ENCODE measurements at places on chromosomes 5 and 9.

- DNase-seq: no peak
Observed at GRCh38 chr5:197892-198489, 6.7 kb downstream of the LRRC14B start.

DNA sequence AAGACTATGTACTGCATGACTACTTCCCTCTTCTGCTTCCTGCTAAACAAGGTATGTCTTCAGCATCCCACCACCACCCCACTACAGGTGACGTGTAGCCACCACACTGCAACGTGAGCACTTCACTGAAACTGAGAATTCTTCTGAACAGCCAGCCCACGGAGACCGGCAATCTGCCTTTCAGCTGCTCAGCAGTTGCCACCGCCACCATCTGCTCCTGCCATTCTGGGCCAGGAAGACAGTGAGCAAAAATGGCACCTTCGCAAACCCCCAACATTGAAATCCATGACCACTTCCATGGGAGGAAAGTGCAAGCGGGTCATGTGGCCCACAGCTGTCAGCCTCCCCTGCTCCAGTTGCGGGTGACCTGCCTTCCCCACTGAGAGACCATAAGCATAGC is 443.4 kb upstream of the ST8SIA4 start:
- no peak for DNase-seq

GRCh38 chr5:95072281-95072680 is 212.6 kb downstream of the MCTP1 start:
- DNase-seq: no peak

DNA sequence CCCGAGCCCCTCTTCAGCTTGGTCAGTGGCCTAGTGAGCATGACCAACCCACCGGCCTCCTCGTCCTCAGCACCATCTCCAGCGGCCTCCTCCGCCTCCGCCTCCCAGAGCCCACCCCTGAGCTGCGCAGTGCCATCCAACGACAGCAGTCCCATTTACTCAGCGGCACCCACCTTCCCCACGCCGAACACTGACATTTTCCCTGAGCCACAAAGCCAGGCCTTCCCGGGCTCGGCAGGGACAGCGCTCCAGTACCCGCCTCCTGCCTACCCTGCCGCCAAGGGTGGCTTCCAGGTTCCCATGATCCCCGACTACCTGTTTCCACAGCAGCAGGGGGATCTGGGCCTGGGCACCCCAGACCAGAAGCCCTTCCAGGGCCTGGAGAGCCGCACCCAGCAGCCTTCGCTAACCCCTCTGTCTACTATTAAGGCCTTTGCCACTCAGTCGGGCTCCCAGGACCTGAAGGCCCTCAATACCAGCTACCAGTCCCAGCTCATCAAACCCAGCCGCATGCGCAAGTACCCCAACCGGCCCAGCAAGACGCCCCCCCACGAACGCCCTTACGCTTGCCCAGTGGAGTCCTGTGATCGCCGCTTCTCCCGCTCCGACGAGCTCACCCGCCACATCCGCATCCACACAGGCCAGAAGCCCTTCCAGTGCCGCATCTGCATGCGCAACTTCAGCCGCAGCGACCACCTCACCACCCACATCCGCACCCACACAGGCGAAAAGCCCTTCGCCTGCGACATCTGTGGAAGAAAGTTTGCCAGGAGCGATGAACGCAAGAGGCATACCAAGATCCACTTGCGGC is 1.8 kb downstream of the EGR1 start:
- DNase-seq: peak; percentile 63

GRCh38 chr5:123496892-123497291 is 15.1 kb upstream of the CSNK1G3 start:
- DNase-seq: no peak

DNA sequence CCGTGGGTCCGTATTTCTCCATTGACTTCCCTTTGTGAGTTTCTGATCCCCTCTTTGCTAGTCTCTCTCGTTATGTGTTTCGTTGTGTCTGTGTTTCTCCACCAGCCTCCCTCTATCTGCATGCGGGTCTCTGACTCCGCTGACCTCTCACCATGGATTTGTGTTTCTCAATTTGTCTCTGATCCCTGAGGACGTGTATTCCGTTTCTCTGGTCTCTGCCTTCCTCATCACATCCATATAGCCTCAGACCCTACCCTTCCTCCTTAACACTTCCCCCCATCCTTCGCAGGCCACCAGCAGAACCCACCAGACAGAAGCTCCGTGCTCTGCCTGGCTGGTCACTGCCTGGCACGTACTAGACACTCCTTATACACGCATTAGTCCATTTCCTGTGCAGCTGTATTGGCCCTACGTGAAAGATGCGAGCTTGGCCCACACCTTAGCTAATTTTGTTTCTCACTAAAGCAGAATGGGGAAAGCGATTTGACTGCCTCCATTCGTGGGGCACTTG is 631 bp downstream of the B4GALT7 start:
- DNase-seq: no peak

GRCh38 chr5:102307232-102307631 is 11.1 kb upstream of the SLCO4C1 start:
- no peak for DNase-seq

DNA sequence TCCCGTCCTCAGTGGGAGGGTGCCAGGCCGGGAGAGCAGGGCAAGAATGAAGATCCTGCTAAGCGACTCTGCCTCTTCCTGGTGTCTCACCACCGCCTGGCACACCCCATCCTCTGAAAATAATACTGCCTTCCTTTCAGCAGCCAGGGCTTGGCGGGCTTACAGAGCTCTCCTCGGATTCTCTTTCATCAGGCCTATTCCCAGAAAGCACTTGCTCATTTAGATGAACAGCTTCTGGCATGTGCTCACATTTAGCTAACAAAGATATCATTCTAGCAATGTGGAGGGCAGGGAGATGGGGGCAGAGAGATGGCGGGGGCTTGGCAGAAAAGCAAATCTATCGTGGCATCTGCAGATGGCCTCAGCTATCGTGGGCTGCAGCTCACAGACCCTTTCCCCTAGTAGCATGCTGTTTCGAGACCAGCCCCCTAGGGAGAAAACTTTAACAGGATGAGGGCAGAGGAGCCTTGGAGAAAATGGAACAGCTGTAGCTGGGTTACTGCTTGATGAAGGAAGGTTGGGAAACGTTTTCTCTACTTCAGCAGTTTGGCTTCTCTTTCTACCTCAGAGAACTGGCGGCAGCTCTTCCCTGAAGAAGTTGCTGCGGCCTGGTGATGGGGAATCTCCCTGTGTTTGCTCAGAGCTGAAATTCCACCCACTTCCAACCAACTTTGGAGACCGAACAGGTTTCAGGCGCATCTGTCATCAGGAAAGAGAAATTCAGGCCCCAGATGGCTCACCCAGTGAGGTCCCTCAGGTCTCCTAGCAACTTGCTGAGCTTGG is 102.1 kb downstream of the TMEM174 start:
- no peak for DNase-seq

- no peak for DNase-seq
Observed at GRCh38 chr9:113928269-113928668, 52.2 kb downstream of the ZNF618 start.

DNA sequence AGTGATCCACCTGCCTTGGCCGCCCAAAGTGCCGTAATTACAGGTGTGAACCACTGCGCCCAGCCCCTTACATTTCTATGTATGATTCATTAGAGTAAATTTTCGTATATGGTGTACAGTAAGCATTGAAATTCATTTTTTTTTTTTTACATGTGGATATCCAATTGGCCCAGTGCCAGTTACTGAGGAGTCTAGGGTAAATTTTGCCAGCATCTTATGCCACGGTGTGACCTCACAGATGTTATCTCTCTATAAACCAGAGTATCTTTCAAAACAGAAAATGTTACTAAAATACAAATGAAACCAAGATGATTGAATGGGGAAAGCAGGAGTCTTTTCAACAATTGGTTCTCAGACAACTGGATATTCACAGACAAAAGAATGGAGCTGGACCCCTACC is 64.7 kb downstream of the IPPK start:
- no peak for DNase-seq

- DNase-seq: no peak
Observed at GRCh38 chr9:87549791-87550190, 52.1 kb downstream of the DAPK1 start.

DNA sequence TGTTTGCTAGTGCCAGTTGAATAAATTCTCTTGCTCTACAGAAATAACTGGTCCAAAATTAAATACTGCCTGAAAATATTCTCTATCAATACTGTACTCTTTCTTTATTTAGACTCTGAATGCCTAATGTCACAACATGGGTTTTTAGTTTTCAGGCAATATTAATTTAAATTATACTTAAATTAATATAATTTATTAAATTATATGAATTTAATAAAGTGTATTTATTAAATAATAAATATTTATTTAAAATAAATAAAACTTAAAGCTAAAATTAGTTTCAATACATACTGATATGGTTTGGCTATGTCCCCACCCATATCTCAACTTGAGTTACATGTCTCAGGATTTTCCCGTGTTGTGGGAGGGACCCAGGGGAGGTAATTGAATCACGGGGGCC is 146.0 kb downstream of the PRR16 start:
- no peak for DNase-seq

GRCh38 chr9:118985851-118986250 is 383.4 kb downstream of the BRINP1 start:
- DNase-seq: no peak

GRCh38 chr9:100286257-100286656 is 66.5 kb downstream of the TEX10 start:
- no peak for DNase-seq

DNA sequence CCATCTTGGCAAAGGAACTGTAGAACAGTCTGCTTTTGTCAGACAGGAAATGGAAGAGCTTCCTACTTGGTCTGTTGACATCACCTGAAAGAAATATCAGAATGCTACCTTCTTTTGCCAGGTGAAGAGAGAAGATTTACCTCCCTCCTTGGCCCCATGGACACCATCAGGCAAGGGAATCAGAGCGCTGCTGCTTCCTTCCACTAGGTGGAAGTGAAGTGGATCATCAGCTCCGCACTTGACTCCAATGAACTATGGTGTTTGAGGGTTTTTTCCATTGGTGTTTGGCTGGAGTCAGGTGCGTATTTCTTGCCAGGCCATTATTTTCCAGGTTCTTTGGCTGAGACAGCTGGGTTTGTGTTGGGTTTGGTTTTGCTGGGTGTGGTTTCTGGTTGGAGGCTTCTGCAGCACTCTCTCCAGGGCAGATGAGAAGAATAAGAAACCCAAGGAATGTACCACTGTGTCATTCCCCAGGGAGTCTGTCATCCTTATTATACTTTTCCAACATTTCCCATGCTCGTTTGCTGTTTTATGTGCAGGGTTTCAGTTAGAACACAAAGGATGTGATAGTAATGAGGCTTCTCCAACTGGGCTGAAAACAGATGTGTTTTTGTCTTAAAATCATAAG is 12.4 kb downstream of the SPATA31E1 start:
- DNase-seq: no peak

GRCh38 chr5:63700241-63700640 is 262.0 kb downstream of the HTR1A start:
- no peak for DNase-seq

- no peak for DNase-seq
Observed at GRCh38 chr5:40911266-40911665, 2.0 kb downstream of the C7 start.

DNA sequence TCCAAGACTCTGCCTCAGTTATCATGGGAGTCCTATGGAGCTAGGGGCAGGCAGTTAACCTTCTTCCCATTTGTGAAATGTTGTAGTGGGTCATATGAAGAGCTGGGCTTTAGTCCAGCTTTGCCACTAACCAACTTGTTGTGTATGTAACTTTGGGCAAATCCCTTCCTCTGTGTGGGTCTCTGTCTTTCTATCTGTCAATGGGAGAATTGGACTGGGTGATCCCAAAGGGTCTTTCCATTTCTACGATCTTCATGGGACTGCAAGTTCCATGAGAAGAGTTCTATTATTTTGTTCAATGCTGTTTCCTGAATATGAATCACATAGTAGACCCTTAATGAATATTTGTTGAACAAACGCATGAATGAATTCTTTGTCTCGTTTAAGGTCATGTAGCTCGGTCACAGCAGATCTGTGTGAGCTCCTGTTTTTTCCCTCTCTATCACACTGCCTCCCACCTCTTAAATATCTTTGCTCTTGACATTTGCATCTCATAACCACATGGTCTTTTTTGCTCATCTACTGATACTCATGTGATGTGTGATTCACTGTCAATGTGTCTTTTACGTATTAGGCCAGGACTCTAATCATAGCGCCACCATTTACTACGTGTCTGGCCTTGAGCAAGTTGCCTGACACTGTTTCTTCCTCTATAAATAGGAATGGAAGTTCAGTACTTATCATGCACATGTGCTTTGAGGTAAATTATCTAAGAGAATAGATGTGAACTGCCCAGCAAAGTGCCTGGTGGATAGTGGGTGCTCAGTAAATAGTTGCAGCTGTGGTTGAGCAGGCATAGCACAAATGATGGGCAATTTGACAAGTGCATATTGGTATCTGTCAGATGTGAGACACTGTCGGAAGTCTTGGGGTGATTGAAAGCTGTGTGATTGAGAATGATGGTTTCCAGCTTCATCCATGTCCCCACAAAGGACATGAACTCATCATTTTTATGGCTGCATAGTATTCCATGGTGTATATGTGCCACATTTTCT is 37.4 kb downstream of the PTTG1 start:
- DNase-seq: no peak

DNA sequence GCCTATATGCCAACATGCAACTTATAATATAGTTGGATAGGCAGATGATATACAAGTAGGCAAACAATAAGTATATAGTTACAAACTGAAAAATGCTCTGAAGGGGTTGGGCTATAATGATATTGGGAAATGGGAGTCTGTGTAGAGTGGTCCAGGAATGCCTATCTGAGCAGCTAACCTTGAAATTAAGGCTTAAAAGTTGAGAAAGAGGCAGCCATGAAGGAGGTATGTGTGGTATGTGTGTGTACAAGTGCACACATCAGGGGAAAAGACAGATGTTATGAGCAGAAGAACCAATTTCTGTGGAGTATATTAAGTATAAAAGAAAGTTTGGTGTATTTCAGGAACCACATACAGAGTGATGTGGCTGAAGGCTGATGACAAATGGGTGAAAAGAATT is 154.9 kb upstream of the PAPPA start:
- DNase-seq: no peak

- no peak for DNase-seq
Observed at GRCh38 chr5:618450-618849, 6.3 kb downstream of the CEP72 start.

DNA sequence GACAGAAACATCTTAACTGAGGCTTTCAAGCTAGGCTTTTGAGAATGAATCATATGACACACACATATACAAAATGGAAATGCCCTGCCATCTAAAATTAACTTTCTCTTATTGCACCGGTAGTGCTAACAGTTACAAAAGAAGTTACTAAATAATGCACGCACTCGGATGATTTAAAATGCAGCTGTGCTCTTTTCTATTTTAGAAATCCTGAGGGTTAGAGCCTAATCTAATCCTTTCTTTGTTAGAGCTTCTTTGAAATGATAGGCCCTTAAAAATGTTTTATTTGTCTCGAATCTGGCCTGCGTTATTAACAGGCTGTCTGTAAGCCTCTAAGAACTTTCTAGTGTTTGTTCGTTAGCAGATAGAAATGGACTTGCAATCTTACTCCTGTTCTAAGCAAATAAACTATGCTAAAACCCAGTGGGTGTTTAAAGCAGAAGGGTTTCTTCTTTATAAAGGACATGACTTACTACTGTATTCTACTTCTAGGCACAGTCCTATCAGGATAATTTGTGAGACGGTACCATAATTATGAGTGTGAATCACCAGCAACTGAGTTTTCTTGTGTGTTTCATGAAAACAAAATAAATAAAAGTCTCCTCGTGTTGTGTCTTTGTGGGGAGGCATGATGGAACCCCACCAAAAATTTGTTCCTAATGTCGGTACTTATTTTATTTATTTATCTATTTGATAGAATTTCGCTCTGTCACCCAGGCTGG is 69.2 kb upstream of the MYO10 start:
- DNase-seq: no peak
